CD4-positive, CD25-positive, alpha-beta regulatory T cell (primary cell): ENCODE measurements at places on chromosomes 16 and 17.

DNA sequence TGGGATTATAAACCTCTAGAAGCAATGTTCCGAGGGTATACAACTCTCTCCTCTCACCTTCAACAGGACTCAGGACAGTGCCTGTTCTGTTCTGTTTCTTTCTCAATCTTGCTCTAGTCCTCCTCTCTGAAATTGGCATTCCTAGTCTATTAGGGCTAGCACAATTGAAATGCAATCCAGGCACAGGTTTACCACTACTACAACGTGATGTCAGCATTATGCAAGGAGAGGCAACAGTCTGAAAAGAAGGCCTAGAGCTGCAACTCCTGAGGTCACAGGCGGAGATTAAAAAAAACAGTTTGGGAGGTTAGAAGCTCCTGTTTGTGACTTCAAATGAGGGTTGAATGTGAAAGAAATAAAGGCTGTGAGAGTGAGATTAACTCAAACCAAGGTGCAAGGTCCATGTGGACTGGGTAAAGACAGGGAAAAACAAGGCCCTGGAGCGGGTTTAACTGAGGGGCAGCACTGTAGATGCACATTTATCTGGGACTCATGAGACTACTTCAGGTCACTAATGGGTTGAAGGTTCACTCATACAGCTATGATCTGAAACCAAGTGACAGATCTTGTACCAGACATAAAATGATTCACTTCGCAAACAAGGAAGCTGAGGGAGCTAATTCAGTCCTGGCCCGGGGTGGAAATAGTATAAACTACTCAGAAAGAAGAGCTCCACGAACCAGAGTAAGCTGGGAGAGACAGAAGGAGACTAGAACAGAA, 16.8 kb downstream of the AMFR start:
- no peak for DNase-seq

GRCh38 chr16:66842765-66843164, 1.4 kb upstream of the CA7 start:
- DNase-seq: no peak

DNA sequence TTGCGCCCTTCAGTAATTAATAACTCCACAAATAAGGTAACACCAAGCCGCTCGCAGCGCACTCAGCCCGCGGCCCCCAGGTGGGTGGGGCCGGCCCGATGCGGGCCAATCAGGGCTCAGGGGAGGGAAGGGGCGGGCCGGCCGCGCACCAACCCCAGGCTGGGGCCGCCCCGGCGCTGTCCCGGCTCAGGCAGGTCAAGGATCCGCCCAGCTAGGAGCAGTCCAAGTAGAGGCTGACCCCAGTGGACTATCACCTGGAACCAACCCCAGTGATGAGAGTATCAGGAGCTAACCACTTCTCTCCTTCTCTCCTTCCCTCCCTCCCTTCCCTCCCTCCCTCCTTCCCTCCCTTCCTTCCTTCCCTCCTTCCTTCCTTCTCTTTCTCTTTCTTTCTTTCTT, 110.8 kb downstream of the C16orf78 start:
- no peak for DNase-seq

DNA sequence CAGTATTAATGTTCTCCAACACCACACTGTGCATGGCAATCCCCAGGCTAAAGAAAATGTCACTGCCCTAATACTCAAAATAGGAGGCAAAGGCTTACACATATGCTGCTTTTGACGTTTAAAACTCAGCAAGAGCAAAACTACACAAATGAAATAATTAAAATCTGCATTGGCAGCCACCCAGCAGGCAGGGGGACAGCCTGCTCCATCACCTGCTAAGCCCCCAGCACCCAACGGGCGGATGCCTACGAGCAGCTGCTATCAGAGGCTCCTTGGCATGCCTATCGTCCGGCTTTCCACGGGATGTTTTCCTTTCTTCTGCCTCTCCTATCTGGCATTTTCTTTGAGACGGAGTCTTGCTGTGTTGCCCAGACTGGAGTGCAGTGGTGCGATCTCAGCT, 337.5 kb downstream of the SOX9 start:
- no peak for DNase-seq

GRCh38 chr17:70184207-70184606, 14.9 kb downstream of the KCNJ2 start:
- no peak for DNase-seq
